Testis (tissue), 5 donors: ENCODE measurements at places on chromosomes 12 and 14. TPM values are rescaled to one million over a fixed set of nuclear protein-coding genes. Genes with fewer than 3 reads are reported as not detected.

The CD163L1 gene
- 14.1 TPM for total RNA-seq

The SETD3 gene
- total RNA-seq: 135 TPM

The NPAS3 gene
- 1.1 TPM for total RNA-seq

The ACOT6 gene
- 0.94 TPM for total RNA-seq

The DHRS2 gene
- total RNA-seq: 3.3 TPM

The AICDA gene
- not detected for total RNA-seq
